ENCODE measurements at places on chromosomes 5 and 9.
A peak's percentile ranks its signal among the peaks of the same experiment; 100 is the strongest.

GRCh38 chr5:88404405-88404804 lies 135.8 kb upstream of the TMEM161B start:
- DNase-seq, result no peak

- DNase-seq, result no peak
These were observed 49.3 kb downstream of the SHB start for GRCh38 chr9:38019731-38020130.

DNA sequence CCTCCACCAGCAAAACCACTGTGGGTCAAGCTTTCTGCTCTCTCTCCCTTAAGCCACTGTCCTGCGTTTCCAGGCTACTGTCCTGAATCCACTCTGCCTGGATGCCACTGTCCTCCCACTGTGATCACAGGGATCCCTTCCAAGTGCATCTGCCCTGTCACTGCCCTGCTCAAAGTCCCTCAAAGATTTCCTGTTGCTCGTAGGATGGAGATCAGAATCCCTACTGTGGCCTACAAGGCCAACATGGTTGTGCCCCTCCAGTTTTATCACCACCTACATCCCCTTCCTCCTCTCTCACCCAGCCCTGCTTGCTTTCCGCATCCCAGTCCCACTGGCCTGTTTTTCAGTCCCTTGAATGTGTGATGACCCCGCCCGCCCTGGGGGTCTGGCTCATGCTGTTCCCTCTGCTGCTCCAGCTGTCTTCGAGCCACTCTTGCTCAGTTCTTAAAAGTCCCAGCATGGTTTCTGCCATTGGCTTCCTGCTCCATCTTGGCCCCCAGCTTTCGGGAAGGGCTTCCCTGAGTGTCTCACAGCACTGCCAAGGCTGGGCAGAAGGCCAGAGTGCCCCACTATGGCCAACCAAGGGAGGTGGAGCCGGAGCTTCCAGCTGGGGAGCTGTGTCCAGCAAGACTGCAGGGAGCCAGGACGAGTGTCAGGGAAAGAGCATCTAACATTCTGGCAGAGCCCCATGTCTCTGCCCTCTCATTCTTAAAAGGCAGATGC lies 12.9 kb upstream of the FRRS1L start:
- DNase-seq, result no peak

DNA sequence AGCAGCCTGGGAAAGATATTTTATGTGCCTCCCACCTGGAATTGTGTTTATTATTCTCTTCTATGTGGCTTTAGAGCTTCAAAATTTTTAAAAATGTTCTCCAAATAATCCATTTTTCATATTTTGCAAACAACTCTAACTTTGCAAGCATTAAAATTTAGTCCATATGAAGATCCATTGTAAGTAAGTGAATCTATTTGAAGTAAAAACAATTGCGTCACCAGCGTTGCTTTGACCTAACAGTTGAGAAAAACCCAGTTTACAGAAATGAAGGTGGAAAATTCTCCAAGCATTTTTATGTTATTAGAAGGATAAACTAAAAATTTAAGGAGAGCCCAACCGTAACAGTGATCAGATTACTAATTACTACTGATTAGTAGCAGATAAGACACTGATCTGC lies 38.9 kb upstream of the TLX3 start:
- no peak for DNase-seq

- DNase-seq, result no peak
These were observed 46.9 kb upstream of the HSD17B4 start for GRCh38 chr5:119405419-119405818.

DNA sequence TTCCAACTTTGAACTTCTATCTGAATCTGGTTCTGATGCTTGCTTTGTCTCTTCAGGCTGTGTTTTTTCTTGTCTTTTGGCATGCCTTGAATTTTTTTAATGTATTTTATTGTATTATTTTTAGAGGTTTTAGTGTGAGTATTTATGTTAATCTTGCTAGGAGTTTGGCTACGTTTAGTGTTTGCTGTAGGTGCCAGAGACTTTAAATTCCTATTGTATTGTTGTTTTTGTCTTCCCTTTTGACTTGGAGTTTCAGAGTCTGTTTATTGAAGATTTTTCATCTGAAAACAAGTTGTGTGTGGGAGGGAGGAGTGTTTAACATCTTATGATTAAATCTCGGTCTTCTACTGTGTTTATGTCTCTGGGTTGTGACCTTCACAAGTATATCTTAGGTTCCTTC lies 956.8 kb downstream of the TLE1 start:
- DNase-seq, result no peak

- no peak for DNase-seq
These were observed 15.5 kb downstream of the IFT74 start for GRCh38 chr9:26971721-26972120.

- DNase-seq, result no peak
These were observed 249.9 kb downstream of the FSTL4 start for GRCh38 chr5:133362438-133362837.

DNA sequence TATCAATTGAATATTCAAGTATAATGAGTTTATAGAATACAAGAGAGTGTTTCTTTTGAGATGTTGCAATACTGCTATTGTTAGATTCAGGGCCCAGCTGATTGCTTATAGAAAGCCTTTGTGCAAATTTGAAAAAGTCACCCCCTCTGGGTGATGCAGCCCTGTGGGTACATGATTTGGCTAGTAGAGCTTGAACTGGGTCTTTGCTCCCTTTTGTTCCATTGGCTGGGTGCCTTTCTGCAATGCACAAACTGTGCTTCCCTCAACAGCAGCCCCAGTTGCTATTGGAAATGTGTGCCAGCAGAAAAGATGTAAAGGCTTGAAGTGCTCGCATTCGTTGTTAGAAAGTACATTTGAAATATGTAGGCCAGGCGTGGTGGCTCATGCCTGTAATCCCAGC lies 61.8 kb upstream of the CEMIP2 start:
- no peak for DNase-seq

DNA sequence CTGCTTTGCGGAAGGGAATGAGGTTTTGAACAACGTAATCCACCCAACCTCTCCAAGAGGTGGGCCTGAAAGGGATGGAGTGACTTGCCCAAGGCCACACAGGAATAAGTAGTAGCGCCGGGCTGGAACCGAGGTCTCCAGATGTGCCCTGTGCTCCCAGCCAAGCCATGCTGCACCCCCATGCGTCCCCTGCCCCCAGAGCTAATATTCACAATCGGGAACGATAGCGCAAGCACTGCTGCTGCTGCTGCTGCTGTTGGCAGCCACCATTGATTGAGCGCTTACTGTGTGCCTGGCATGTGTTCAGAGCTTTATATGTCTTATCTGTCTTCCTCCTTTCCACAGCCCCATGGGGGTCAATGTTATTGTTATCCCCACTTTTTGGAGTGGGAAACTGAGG lies 43.9 kb downstream of the AMBP start:
- no peak for DNase-seq

- DNase-seq, result peak; percentile 13
These were observed 35.7 kb downstream of the EXD3 start for GRCh38 chr9:137387114-137387890.

GRCh38 chr5:72602696-72603685 lies 95.8 kb upstream of the ZNF366 start:
- no peak for DNase-seq

- DNase-seq, result no peak
These were observed 23.2 kb upstream of the SPTAN1 start for GRCh38 chr9:128529191-128529590.

GRCh38 chr9:86349271-86349670 lies 4.9 kb downstream of the TUT7 start:
- no peak for DNase-seq

- DNase-seq, result no peak
These were observed 10.7 kb downstream of the AGTPBP1 start for GRCh38 chr9:85730916-85731630.

DNA sequence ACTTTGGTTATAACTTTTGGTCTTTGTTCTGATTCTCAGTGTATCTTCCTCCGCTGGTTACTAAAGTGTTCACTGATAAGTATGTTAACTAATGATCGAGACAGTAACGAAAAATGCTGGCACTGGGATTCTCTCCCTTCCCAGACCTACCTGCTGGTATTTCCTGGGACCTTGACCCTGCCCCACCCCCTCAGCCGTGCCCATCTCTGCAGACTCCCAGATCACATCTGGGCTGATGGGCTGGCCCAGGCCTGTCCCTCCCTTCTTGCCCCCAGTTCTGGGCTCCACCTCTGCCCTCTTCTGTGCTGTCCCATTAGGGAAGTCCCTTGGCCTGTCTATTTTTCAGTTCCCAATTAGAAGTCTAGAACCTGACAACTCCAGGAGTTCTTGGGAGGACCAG lies 46.9 kb downstream of the NEURL1B start:
- DNase-seq, result no peak

DNA sequence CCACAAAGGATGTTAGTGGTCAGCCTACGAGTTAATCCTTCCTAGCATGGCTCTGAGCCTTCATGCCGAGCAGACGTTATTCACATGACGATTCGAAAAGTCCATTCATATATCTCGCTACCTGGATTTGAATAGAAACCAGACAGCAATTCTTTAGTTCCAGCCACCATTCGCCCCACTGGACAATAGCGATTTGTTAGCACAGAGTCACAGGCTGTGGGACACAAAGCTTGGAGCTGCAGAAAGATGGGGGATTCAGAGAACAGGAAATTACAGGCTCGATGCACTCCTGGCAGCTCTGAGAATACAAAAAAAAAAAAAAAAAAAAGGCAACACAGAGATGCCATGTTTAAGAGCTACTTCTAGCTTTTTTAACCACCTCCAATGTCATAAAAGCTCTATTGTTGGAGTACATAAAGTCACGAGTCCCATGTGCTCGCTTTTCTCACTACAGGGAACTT lies 110.7 kb downstream of the NR6A1 start:
- peak; percentile 52 for DNase-seq

GRCh38 chr9:78038620-78039300 lies 7.1 kb upstream of the GNAQ start:
- no peak for DNase-seq

GRCh38 chr5:66021585-66021984 lies 95.2 kb downstream of the ERBIN start:
- no peak for DNase-seq

GRCh38 chr9:128244837-128245231 lies 31.0 kb downstream of the GOLGA2 start:
- DNase-seq, result peak; percentile 77

GRCh38 chr9:97907046-97907445 lies 15.3 kb downstream of the TRMO start:
- no peak for DNase-seq

DNA sequence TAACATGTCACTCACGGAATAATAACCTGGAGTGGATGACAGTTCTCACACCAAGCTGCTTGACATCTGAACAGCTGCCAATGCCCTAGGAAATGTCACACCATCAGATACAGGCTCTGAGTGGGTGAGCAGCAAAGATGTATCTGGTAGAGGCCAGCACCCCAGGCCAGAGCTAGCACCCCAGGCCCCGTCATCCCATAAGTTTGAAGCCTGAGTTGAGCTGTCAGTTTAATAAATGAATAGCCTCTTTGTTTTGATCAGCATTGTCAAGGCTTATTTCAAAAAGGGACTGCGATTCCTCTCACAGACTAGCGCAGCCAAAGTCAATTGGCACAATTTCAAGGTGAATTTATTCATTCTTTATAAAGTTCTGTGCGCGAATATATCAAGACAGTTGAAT lies 1327.1 kb downstream of the MAT2B start:
- no peak for DNase-seq

- DNase-seq, result peak; percentile 13
These were observed 22.5 kb upstream of the PTPN3 start for GRCh38 chr9:109520475-109521132.

GRCh38 chr9:13860946-13861640 lies 452.8 kb downstream of the NFIB start:
- DNase-seq, result no peak

GRCh38 chr5:10431415-10431814 lies 10.3 kb upstream of the ROPN1L start:
- DNase-seq, result no peak

- peak; percentile 29 for DNase-seq
These were observed 413 bp downstream of the JADE2 start for GRCh38 chr5:134525683-134526482.

DNA sequence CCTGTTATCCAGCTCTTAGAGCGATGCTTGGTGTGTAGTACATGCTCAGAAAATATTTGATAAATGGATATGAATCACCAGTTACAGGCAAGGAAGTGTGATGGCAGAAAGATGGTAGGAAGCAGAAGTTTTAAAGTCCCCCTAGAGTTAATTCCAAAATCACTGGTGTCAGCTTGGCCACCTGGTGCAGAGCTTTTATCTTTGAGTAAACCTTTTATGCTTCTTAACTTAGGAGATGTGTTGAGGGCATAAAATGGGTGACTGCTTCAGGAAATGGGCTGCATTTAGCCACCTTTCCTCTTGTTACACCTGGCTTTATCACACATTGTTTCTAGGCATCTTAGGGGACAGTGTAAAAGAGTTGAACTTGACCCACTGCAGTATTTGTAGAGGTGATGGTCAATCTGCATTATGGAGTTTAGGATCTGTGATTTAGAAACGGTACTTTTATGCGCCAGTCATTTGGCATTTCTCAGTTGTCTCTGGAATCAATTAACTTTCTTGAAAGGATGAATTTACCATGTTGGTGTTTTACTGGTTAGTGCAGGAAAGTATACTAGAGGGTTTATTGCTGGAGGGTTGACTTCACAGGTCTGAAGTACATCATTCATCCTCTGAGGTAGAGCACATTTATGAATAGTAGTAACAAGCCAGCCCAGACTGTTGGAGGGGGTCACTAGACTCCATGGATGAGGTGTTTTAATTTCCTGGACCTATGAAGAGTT lies 7.5 kb upstream of the FAM120AOS start:
- no peak for DNase-seq

DNA sequence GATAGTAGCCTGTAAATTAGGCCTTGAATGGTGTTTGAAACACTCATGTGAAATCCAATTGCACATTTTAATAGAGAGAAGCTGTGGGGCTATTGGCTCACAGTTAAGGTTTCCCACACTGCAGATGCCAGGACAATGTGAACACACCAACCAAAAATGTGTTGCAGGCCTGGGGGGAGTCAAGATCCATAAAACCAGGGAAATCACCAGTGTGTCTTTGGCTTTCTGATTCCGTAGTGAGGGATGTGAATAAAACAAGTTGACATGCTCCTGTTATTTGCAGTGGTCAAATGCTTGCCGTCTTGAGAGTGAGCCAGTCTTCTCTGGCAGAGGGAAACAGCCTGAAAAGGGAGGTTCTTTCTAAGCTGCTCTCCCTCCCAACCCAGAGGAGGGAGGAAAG lies 79.0 kb downstream of the ZNF462 start:
- DNase-seq, result no peak

- peak; percentile 24 for DNase-seq
These were observed 134.8 kb downstream of the KCNIP1 start for GRCh38 chr5:170638454-170639220.

GRCh38 chr5:1246711-1247431 lies 21.7 kb downstream of the SLC6A18 start:
- DNase-seq, result no peak

All from GDM1 (cell line).